T-helper 2 cell (primary cell): ENCODE measurements at places on chromosomes 1 and 21.
A peak's percentile ranks its signal among the peaks of the same experiment; 100 is the strongest.

DNA sequence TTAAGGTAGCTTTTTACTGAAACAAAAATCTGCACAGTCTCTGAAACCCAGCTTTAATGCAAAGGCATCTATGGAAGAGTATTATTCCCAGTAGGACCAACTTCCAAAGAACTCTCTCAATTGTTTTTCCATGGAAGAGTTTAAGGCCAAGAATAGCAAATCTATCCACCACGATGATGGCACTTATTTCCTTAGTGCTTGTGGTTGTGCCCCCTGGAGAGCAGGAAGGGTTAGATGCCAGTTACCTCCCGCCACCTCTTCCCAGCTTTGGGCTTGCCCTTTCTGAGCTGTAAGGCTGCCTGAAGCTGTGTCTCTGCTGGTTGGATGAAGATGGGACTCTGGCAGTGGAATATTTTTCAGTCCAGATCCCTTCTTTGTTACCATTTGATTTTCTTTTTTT lies 4.8 kb upstream of the ATP1A1 start:
- DNase-seq = no peak

GRCh38 chr1:20442920-20443625 lies 42.9 kb downstream of the CAMK2N1 start:
- no peak for DNase-seq

DNA sequence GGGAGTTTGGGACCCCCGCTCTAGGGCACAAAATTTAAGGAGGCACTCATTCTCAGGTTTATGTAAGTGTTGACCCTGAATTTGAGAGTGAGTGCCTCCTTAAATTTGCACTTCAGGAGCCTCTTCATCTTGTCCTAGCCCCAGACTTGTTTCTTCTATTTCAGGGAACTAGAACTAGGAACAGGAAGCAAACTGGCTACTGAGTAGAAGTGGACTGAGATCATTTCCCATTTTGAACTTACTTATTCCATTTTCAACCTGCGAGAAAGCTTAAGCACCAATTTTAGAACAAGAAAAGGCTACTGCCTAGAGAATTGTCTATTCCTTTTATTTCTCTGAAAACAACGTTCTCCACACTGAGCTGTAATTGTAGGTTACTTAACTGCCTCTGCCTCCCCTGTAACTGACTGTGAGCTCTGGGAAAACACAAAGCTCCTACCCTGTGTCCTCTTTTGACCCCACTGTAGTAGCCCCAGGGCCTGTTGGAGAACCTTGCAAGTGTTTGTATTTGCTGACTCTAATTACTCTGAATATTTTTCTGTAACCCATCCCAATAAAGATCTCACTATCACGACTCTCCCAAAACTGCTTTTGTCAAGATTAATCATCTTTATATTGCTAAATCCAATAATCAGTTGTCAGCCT lies 2.5 kb downstream of the PPT1 start:
- no peak for DNase-seq

DNA sequence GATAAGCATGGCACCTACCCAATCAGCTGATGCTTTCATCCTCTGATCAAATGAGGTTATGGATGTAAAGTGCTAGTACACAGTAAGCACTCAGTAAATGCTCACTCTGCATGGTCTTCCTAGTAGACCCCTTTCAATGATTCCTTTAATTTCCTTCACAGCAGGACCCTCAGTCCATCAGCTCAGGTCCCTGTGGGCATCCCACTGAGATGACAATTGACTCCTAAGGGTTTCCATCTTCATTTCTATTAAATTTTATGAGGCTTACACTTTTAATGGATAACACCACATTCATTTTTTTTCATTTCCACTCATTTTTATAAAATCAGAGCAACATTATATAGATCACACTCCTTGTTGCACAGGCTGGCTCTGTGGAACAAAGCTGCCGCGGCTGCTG lies 12.8 kb downstream of the RHOU start:
- no peak for DNase-seq

GRCh38 chr21:15809065-15809464 lies 79.3 kb downstream of the USP25 start:
- no peak for DNase-seq

DNA sequence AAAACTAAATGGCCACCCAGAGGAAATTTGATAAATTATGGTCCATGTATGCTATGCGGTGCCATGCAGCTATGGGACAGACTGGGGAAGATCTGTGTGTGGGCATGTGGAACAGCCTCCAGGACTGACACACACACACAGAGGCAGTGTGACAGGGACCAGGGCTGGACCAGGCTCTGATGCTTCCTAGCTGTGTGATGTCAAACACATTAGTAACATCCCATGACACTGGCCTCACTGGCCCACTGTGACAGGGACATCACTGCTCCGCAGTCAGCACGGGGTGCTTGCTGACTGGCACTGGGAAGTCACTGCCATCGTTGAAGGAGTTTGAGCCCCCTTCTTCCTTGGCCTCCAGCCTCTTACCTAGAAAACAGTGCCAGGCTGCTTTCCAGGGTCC lies 13.9 kb downstream of the RAP1GAP start:
- DNase-seq = no peak

- DNase-seq = no peak
Measured at GRCh38 chr1:192789871-192790270, 19.0 kb upstream of the RGS2 start.

DNA sequence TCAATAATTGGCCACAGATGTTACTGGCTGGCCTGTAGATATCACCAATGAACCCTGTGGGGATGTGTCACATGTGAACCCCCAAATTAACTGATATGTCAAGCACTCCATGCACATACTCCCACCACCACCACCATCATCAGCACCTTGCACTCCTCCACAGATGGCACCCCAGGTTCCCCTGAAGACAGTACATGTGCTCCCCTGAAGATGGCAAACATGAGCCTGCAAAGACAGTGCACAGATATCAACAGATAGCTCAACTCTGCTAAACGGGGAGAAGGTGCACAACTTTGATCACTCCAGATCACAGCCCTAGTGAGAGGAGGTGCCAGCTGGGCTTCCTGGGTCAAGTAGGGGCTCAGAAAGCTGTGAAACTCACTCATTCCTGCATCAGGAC lies 74.4 kb downstream of the CLCA4 start:
- DNase-seq = no peak

DNA sequence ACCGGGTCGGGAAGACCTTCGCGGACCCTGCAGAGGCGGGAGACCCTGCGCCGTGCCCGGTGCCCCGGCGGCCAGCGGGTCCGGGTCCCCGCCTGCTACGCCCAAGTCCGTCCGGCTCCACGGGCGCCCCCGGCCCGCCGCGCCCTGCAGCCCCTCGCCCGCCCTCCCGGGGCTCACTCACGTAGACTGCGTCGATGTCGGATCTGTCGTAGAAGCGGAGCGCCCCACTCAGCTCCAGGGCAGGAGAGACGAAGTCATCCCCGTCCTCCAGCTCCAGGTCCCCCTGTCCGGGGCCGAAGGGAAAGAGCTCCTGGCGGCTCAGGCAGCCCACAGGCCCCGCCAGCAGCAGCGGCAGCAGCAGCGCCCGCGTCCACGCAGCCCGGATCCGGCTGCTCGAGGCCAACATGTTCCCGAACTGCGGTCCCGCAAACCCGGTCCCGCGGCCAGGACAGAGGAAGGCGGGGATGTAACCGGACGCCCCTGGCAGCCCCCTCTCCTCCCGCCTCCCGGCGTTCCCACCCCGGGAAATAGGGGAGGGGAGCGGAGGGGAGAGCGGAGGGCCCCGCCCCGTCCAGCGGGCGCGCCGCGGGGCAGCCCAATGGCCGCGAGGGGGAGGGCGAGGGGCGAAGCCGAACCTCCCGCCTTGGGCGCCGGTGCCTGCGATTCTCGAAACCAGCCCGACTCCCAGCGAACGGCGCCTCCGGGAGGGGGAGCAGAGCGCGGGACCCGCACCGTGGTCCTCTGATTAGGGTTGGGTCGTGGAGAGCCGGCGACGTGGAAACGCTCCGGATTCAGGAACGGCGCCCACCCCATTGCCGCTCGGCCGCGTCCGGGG lies at the start of gene NID1:
NID1 (minus strand) TSS at position 417 of the 835 bp plus-strand sequence; CDS start at position 406, 11 bp downstream.
- no peak for DNase-seq

GRCh38 chr1:76336931-76337371 lies 262.4 kb downstream of the ST6GALNAC3 start:
- DNase-seq = no peak

DNA sequence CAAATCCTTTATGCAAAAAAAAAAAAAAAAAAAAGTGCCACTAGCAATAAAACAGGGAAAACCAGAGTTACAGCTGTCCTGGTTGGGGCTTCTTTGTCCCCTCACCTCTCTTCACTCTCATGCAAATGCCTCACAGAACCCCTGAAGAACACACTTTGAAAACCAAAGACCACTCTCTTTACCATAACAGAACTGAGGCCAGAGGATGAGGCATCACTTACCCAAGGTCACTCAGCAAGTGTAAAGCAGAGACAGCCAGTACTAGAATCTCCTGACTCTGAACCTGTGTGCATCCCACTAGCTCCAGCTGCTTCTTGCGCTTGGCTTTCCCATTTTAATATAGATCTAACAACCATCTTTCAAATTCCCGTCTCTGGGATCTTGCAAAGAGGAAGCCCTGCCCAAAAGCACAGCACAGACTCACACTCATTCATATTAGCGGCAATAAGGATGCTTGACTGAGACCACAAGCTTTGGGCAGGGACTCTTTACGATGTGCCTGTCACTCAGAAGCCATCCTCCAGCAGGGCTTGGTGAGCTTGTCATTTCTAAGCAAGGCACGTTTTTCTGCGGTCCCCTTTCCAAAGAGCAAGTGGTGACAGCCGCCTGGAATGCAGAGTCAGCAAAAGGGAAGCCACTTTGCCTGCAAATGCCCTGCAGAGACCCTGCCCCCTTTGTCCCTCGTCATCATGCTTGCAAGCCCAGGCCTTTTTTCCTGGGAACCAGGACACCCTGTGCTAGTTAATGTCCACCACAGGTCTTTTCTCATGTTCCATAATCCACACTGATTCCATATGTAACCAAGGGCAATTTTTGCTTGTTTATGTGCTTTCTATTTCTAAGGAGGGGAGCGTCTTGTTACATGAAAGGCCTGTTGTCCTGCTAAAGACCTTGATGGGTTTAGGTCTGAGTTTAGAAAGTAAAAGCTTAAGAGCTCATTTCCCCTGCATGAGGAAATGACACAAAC lies 76.5 kb upstream of the NFIA start:
- no peak for DNase-seq

DNA sequence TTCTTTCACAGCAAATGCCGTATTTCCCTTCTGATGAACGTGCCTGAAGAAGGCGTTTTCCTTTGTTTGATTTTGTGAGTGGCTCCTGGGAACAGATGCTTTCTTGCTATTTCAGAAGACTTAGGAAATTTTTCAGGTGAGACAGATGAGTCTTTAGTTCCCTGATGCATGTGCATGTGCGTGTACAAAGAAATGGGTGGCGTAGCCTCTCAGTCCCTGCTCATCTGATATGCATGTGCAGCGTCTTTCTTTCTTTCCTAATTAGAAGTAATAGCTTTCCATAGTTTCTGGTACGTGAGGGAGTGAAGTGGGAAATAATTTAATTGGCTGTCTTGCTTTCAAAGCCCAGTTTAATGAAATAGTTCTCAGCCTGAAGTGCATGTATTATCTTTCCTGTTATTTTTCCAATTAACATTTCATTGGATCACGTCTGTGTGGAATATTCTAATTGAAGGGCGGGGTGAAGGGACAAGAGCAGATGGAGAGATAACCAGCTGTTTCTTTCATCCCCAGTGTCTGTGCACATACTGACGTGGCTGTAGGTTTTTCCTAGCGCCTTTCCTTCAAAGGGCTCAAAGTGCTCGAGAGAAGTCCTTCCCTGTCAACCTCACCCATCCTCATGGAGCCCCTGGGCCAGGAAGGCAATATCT lies 104.3 kb downstream of the FAM78B start:
- no peak for DNase-seq

GRCh38 chr1:31732751-31733289 lies 29.0 kb upstream of the COL16A1 start:
- no peak for DNase-seq

DNA sequence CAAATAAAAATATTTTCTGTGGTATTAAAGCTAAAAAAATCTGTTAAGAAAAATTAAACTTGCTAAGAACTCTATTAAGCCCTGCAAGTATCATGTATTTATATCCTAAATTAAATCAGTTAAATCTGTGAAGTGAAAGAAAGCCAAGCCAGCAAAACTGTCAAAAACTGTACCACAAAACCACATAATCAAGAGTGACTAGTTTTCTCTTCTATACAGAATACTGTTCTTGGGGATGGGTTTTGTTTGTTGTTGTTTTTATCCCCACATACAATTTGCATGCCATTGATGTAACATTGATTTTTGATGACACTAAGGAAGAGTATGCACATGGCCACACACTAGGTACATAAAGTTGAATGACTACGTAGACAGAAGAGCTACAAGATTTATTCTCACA lies 20.4 kb downstream of the DPH5 start:
- DNase-seq = no peak

DNA sequence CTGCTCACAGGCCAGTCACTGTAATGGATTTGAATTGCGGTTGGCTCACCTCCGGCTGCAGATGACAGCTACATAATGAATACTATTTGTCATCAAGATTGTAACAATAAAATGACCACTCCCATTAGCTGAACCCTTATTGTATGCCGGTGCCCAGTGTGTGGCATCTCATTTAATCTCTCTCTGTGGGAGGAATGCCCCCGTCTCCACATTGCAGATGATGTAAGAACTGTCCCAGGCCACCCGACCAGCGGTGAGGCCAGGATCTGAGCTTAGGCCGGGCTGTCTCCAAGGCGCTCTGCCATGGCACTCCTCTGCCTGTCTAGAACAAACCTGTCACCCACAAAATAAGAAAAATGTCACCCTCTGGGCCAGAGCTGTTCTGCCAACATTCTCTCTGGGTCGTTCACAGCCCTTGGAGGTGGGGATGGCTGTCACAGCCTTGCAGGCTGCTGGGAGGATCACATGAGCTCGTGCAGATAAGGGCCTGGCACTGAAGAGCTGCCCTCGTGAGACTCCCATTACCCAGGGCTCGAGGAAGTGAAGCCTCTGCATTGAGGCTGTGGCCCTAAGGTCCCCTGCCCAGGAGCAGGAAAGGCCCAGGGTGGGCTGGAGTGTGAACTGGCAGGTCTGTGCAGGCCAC lies 52.7 kb downstream of the ECE1 start:
- DNase-seq = no peak

- DNase-seq = no peak
Measured at GRCh38 chr1:44788120-44788860, at the start of gene BEST4. Gene BEST4, minus strand, starts transcription at chr1:44788170. Its CDS starts 465 bp downstream, at chr1:44787705.

- peak; percentile 54 for DNase-seq
Measured at GRCh38 chr1:151945725-151946722, 36.7 kb upstream of the THEM4 start.

DNA sequence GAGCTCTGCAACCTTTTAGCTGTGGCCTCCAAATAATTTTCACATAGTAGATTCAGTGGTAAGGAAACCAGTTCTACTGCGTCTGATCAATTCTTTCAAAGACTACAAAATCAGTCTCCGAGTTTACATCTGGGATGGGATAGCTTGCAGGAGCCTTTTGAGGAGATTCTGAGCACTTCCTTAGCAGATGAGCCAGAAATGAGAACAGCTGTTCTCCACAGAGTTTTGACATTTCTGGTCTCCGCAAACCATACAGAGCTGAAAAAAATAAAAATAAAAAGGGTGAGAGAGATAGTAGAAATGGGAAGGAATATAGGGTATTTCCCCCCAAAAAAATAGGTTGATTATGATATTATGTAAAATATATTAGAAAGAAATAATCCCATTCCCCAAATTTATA lies 119.3 kb downstream of the LYPLAL1 start:
- DNase-seq = no peak

GRCh38 chr1:230867101-230867902 lies 1.0 kb downstream of the C1orf198 start:
- DNase-seq = no peak

GRCh38 chr1:202958544-202959275 lies 598 bp upstream of the ADIPOR1 start:
- DNase-seq = peak; percentile 31

- no peak for DNase-seq
Measured at GRCh38 chr1:232376632-232377493, 253.1 kb downstream of the SIPA1L2 start.

GRCh38 chr1:228860911-228861831 lies 125.9 kb downstream of the RHOU start:
- DNase-seq = no peak
